ENCODE measurements at places on chromosomes 5 and 9.

DNA sequence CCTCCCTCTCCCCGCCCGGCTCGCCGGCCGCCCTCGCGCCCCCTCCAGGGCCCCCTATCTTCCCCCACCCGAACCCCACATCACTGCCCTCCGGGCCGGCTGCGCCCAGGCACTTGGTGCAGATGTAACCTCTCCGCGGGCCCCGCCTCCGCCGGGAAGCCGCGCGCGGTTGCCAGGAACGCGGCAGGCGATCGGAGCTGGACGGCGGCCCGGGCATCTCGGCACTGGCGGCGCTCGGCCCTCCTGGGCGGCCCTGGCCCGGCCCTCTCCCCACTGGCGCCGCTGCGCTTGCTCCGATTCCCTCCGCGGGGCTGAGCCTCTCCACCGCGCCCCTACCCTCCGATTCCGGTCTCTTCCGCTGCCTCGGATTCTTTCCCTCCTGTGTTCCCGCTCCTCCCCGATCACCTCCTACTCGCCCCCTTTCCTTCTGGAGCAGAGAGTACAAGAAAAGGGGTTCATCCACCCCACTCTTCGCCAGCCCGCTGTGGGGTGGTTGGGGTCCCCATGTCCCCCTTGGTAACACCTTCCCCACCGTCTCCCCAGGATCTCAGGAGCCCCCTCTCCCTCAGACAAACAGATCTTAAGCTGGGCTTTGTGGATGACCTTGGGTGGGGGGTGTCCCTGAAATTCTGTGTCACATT lies 70.6 kb downstream of the C9orf50 start:
- DNase-seq, result no peak

DNA sequence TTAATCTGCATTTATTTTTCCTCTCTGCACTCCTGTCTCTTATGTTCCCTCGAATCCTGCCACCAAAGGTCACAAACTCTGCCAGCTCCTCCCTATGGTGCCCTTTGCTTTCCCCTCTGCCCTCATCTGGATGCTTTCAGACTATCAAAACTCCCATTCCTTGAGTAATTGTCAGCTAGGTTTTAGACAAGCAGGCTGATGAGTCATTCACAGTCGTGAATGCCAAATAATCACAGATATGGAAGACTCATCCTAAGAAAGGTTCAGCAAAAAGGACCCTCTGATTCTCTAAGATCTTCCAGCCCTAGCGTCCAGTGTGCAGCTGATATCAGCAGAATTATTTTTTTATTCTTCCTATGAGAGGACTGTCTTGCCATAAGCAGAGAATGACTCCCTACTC lies 104.5 kb upstream of the NUDT12 start:
- no peak for DNase-seq

GRCh38 chr5:40171971-40172370 lies 507.7 kb upstream of the PTGER4 start:
- DNase-seq, result no peak

- DNase-seq, result no peak
Observed at GRCh38 chr5:158698023-158698639, 401.6 kb downstream of the EBF1 start.

- no peak for DNase-seq
Observed at GRCh38 chr5:35668319-35668718, 50.7 kb downstream of the SPEF2 start.

DNA sequence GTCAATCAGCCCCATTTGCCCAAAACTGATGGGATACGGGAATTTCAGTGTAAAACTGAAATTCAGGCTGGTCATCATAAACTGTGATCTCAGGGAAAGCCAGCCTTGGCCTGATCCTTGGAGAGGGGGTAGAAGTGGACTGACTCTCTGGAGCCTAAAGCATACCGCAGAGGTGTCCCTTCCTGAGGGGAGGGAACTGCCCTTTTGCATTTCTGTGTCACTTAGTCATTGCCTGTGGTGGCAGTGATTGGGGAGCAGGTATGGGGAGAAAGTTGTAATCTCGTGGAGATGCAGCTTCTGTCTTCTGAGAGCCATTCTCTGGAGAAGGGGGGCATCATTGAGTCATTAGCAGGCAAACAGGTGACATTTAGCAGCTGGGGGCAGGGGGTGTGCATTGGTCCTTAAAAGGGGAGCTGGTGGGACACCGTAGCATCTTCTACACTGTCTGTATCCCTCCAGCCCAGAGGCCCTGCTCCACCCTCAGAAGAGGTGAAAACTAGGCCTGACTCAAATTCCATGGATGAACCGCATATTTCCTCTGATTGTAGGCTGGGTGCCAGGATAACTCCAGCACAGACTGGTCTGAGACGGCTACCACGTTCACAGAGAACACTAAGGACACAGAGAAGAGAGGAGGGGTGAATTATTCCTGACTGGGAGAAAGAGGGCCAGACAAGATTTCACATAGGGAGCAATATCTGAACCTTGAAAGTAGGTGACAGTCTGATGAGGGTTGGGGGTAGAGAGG lies 143.3 kb downstream of the SEC61B start:
- DNase-seq, result no peak

GRCh38 chr5:15938961-15939360 lies 240.6 kb downstream of the MARCHF11 start:
- no peak for DNase-seq

DNA sequence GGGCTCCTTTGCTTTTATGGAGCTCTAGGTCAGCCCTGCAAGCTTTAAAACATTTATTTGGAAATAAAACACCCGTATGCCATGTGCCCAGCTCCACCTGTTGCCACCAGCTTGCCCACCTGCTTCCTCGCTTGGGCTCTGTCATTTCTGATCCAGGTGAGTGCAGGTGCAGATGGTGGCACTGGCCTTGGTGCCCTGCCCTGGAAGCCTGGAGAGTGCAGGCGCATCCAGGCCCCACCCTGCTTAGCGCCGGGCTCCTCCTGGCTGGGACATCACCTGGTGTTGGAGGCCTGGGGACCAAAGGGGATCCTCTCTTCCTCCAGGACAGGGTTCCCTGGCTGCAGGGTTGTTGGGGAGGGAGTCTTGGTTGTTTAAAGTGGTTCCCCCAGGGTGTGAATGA lies 35.8 kb downstream of the WNK2 start:
- no peak for DNase-seq

- DNase-seq, result no peak
Observed at GRCh38 chr5:150300496-150301169, 2.1 kb downstream of the ARSI start.

DNA sequence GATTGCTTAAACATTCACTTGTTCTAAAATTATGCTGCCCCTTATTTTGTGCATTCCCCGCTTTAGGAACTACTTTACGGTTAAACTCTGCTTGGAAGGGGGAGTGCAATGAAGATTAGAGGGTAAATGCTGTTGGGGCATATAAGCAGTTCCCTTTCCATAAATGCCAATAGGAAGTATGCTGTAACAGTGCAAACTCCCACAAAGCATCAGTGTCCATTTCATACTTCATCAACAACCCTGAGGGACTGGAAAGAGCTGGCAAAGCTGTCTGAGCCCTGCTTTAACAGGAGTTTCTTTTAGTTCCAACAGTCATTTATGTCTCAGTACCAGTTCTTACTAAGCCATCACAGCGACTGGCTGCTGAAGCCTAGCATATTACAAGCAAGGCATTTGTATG lies 1.8 kb downstream of the ACTL7A start:
- no peak for DNase-seq

GRCh38 chr5:134935711-134936602 lies 31.0 kb downstream of the PCBD2 start:
- DNase-seq, result no peak

All from CD8-positive, alpha-beta memory T cell (primary cell).